ENCODE measurements at places on chromosomes 12 and 14.

DNA sequence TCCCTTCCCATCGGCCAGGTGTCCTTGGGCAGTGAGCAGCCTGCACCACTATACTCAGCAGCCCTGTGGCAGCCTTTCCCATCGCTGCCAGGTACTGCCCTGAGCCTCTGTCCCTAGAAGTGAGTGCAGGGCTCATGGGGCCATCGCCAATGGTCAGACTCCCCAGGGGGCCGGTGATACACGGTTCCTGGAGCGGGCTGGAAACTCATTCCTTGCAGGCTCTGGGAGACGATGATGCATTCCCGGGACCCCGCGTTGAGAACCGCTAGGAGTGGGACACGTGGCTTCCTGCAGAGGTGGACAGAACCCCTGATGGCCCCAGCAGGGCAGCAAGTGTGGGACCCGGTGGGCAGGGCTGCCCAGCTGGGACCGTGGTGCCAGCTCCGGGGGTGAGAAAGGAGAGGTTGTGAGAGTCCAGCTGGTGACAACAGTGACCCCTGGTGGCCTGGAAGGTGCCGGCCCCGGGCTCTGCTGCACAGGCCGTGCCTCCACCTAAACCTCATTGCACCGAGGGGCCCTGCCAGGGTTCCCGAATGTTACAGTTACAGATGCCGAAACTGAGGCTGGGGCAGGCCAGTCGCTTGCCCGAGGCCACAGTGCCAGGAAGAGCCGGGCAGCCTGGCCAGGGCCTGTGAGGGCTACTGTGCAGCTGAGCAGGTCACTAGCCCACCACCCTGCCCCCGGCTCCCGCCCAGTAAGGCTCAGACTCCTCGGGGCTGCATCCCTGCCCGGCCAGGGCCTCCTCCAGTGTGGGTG is 33.8 kb downstream of the FBRSL1 start:
- peak; percentile 74 for DNase-seq

- DNase-seq = no peak
Observed at GRCh38 chr14:54572316-54572715, 5.4 kb downstream of the SAMD4A start.

DNA sequence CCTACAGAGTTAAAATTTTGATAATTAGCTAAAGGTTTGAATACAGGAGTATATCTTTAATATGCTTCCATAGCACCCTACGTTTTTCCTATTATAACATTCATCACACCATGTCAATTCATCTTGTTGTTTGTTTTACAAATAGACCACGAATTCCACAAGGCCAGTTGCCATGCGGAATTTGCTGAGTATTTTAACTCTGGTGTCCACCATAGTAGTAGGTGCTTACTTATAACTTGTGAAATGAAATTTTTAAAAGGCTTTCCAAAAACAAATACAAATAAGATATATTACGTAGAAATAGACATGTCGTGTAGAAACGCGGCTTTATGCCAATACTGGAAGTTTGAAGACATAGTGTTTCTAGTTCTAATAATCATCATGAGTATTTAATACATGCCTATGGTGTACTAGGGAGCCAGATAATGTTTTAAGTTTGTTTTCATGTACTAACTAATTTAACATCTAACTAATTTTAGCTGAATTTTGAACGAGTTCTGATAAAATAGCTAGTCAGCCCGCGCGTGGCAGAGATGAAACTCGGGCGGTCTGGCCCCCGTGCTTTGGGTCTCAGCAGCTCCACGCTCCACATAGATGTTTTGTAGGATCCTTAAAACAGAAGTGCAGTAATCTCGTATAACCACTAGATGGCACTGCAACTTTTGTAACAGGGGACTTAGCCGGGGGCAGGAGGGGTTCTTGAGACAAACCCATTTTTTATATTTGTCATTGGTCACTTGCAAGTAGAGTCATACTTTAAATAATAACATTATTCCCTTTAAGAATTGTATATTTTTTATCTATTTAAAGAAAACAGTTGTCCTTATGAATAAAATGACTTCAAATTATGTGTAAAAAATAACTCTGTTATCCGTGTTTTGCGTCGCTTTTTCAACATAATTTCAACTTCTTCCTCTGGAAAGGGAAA is 10.2 kb downstream of the CD69 start:
- DNase-seq = peak; percentile 45

- DNase-seq = no peak
Observed at GRCh38 chr12:92175961-92176360, 30.3 kb upstream of the BTG1 start.

DNA sequence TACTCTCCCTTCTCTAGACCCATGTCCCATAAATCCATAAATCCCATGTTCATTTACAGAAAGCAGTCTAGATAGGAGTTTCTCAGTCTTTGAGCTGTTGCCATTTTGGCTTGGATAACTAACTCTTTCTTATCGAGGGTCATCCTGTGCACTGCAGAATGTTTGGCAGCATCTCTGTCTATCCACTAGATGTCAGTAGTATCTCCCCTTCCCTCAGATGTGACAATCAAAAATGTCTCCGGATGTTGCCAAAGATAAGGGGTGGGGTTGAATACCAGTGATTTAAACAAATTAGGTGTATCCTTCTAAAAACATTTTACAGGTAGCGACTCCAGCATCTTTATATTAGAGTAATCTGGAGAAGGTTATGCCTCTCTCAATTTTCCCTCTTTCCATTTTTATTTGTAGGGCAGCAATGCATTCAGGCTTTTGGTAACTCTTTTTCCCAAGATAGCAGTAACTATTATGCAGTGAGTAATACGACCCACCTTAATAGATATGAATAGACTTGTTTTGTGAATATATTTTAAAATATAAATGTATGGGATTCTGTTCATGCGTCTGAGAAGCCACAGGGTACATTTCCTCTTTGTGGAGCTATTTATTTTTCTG is 100.7 kb downstream of the LRRK2 start:
- no peak for DNase-seq

GRCh38 chr12:112738531-112738930 is 53.0 kb upstream of the RPH3A start:
- DNase-seq = no peak

DNA sequence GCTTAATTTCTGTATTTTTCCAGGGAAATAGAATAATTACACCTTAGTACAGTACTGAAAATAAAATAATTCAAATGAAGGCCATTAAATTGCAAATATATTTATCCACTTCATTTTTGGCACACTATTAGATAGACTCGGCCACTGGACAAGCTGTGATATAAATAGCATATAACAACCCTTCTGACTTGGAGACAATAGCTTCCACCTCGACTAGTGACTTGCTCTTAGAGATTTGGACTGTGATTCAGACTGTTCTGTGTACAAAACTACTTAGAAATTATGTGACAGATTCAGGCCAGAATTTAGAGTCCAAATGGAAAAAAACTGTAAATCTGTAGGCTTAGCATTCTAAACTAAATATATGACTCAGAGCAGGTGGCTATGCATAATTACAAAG is 949.9 kb downstream of the LRFN5 start:
- no peak for DNase-seq

DNA sequence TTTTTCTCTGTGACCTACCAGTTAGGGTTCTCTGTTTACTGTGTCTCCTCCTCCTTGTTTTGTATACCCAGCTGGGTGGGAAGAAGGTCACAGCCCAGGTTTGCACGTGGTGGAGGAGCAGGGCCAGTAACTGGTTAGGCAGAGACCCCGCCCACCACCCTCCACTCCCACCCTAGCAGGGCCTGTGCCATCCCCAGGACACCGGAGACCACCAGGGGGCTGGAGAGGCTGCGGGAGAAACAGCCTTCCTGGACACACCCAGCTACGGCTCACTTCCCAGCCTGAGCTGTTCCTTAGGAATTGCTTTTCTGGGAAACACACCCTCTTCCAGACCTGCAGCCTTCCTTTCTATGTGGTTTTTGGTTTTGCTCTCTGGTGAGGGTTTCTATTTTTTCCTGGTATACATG is 21.1 kb downstream of the BDKRB2 start:
- DNase-seq = no peak

- no peak for DNase-seq
Observed at GRCh38 chr12:102939059-102939458, 18.4 kb upstream of the ASCL1 start.

GRCh38 chr12:749751-750270 is 2.6 kb upstream of the WNK1 start:
- DNase-seq = no peak

DNA sequence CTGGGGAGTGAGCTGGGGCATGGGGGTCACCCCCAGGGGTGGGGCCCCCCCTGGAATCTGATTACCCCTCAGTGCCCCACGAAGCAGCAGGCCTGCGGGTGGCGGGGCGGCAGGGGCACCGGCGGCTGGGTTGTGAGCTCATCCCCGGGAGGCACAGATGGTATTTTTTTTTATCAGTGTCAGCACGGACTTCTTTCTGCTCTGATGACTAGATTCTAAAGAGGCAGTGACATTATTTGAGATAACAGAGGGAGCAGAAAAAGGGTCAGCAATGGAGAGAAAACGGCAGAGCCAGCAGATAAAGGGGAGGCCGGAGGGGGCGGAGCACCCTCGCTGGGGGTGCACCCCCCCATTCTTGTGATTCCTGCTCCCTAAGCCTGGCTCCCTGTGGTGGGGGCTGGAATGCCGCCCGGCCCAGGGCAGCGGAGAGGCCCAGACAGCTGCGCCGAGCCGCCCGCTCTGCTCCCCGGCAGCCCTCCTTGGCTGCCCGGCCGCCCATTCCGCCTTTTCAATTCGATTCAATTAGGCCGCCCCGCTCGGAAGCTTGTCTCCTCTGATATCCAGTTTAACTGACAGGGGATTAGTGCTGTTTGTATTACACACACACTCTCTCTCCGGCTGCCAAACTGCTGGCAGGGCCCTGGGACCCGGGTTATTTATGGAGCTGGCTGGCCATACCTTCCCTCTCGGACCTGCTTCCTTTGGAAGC is 32.9 kb downstream of the MVK start:
- no peak for DNase-seq

- peak; percentile 3 for DNase-seq
Observed at GRCh38 chr14:64706593-64707193, 2.5 kb downstream of the PLEKHG3 start.

- no peak for DNase-seq
Observed at GRCh38 chr14:93655078-93655750, 133.1 kb downstream of the PRIMA1 start.

GRCh38 chr12:29616664-29617406 is 119.3 kb upstream of the OVCH1 start:
- no peak for DNase-seq

- DNase-seq = no peak
Observed at GRCh38 chr12:90055071-90055470, 346.4 kb upstream of the ATP2B1 start.

GRCh38 chr12:131776237-131776889 is 51.8 kb upstream of the MMP17 start:
- DNase-seq = no peak

GRCh38 chr14:46018846-46019420 is 632.6 kb downstream of the RPL10L start:
- no peak for DNase-seq

- no peak for DNase-seq
Observed at GRCh38 chr12:124730455-124730932, 133.2 kb downstream of the SCARB1 start.

Measured in activated naive CD4-positive, alpha-beta T cell treated with Interleukin-2 at 50 U/mL for 16 hours (primary cell).